Retina (tissue), 1 donor: ENCODE measurements at places on chromosomes 1 and 21.

- no peak for DNase-seq
These were observed 86.7 kb upstream of the TTC34 start for GRCh38 chr1:2887941-2888855.

- no peak for DNase-seq
These were observed 32.0 kb downstream of the EGLN1 start for GRCh38 chr1:231390071-231390470.

- DNase-seq: no peak
These were observed 742.0 kb downstream of the ADGRL2 start for GRCh38 chr1:82542766-82543165.

DNA sequence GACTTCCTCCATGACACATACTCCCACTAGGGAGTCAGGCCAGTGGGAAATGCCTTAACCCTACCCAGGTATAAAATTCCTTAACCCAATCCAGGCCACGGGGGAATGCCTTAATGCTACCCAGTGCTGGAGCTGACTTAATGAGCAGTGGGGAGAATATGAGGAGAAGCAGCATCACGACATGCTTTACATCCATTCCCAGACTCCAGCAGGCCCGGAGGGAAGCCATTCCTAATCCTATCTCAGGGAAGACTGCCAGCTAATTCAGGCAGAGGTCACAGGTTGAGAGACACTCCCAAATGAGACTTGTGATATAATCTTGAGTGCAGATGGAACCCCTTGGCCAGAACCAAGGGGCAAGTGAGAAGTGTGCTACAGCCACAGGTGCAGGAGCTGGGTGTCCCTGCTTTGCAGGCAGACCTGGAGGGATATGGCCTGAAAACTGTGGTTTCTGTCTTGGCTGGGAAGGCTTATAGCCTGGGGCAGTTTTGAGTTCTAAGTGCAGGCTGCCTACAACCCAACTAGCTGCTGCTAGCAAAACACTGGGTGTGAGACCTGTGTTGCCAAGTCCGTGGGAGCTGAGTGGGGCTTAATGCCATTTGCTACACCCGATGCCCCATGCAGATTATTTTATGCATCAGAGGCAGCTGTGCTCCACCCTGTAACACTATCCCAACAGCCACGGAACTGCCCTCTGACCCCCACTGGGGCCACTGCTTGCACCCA lies 45.1 kb upstream of the GUCA2A start:
- no peak for DNase-seq

DNA sequence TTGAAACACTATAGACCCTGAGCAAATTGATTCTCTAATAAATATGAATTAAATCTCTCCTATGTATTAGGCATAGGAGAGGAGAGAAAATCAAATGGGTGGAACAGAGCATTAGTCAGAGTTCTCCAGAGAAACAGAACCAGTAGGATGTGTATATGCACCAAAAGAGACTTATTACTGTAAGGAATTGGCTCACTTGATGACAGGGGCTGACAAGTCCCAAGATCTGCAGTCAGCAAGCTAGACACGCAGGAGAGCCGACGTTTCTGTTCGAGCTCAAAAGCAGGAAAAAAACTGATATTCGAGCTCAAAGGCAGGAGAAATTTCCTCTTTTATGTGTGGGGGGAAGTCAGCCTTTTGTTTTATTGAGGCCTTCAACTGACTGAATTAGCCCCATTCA lies 259.2 kb upstream of the KAZN start:
- no peak for DNase-seq

GRCh38 chr21:34886240-34887104 lies 162.6 kb downstream of the RUNX1 start:
- DNase-seq: peak; percentile 80

DNA sequence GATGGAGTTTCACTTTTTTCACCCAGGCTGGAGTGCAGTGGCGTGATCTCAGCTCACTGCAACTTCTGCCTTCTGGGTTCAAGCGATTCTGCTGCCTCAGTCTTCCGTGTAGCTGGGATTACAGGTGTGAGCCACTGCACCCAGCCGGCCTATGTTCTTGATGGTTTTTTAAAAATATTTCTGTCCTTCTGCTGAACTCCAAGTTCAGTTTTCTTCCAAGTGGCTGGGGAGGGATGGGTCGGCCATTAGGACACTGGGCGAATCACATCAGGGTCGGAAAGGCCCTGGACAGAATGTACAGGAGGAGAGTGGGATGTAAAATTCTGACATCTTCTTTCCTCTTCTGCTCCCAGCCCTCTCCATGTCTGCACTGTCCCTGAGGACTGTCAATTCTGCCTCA lies 289.6 kb downstream of the PTPRU start:
- no peak for DNase-seq

DNA sequence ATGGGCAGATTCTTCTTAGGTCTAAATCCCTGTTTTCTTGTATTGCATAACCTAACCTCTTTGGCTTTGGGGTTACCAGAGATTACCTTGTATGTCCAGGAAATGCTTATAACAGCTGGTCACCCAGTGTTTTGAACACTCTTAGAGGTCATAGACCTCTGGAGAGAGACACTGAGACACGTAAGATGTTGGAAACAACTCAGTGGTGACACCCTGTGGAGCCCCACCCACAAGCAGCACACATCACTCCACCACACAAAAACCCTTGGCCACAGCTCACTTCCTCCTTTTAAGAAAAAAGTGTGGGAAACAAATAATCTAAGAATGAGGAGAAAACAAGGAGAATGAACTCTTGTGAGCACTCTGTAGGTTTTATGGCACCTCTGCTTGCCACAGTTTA lies 26.3 kb upstream of the CYP4B1 start:
- DNase-seq: no peak

GRCh38 chr1:116915086-116915661 lies 5.5 kb downstream of the PTGFRN start:
- peak; percentile 35 for DNase-seq
